ENCODE measurements at places on chromosomes 16 and 17. TPM values are rescaled to one million over a fixed set of nuclear protein-coding genes. Genes with fewer than 3 reads are reported as not detected.

The CSF3 gene
- total RNA-seq, result not detected

The CA7 gene
- not detected for total RNA-seq

The TLCD2 gene
- 16.5 TPM for total RNA-seq

- DNase-seq, result no peak
Measured at GRCh38 chr17:41263212-41263611, 2.0 kb upstream of the KRTAP9-6 start.

GRCh38 chr16:31243734-31244670 is 15.8 kb upstream of the ITGAM start:
- no peak for DNase-seq

GRCh38 chr17:33046361-33047255 is 55.0 kb downstream of the SPACA3 start:
- DNase-seq, result no peak

DNA sequence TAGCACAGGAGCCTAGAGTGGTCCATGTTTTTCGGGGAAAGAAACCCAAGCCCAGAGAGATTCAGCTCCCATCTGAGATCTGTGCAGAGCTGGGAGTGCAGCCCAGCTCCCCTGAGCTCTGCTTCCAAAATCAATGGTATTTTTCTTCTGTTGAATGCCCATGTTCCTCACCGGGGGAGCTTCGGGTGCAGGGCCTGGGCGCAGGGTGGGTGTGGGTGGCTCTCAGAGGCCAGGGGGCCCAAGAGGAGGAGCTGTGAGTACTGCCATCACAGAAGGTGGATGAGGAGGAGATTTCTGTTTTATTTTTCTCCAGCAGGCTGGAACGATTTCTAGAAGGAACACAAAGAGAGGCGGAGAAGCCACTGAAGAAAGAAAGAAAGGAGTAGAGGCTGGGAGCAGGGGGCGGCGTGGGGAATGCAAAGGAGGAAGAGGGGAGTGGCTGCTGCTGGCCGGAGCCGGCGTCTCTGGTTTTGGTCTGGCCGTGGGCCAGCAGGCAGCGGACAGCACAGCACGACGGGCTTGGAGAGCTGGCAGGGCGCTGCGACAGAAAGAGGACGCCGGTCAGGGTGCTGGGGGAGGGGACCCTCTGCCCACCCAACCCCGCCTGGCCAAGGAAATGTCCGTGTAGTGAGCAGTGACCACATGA is 76.2 kb upstream of the KSR1 start:
- DNase-seq, result no peak

DNA sequence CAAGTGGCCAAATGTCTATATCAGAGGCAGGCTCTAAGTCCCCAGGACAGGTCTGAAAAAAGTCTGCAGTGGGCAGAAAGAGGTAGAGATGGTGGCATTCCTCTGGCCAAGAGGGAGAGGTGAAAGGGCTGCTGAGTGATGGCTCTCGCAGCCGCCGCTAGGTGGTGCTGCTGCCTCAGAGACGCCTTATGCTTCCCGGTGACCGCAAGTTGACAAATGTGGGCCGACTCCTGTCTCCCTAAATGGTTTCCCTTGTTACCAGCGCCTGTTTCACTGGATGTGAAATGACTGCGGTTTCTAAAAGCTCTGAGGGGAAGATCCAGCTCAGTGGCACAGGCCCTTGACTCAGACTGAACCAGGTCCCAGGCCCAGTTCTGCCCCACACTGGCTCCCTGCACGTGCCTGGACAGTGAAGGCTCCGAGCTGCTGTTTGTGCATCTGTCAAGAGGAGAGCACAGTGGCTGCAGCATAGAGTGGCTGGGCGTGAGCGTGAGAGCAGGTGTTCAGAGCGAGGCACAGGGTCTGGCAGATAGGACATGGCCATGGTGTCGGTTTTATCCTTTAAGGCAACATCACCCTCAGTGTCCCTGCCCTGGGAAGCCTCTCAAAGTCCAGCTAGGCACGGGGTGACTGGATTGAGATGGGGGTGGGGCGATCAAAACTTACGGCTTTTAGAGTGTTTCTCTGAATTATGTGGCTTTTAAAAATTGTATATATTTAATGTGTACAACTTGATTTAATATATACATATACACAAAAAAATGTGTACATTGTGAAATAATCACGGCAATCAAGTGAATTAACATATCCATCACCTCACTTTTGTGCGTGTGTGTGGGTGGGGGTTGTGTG is 19.9 kb downstream of the CLEC16A start:
- DNase-seq, result peak; percentile 67

DNA sequence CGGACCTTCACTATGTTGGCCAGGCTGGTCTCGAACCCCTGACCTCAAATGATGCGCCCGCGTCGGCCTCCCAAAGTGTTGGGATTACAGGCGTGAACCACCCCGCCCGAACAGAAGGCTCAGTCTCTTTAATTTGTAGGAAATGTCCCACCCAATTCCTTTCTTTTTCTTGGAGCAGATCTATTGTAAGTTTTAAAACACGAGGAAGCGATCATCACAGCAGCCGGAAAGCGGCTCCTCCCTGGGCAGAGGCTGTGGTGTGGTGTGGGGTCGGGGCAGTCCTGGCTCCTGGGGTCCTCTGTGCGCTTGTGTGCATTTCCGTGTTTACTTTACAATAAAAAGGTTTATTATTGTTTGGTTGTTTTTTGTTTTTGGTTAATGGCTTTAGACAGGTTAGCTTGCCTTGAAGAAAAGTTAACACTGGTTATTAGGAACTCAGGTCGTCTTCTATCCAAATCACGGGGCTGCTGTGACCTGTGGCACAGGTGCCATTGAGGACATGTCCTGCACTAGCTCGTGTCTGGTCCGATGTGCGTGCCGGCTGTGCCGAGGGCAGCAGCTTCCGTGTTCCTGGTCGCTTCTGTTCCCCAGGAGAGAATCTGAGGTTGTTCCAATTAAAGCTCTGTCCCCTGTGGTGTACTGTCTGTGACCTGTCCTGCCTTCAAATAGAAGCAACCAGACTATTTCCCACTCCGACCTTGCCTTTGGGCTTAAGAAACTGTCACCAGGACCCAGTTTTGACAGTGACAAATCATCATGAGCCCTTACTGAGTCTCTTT is 83.1 kb downstream of the SEC14L1 start:
- no peak for DNase-seq

DNA sequence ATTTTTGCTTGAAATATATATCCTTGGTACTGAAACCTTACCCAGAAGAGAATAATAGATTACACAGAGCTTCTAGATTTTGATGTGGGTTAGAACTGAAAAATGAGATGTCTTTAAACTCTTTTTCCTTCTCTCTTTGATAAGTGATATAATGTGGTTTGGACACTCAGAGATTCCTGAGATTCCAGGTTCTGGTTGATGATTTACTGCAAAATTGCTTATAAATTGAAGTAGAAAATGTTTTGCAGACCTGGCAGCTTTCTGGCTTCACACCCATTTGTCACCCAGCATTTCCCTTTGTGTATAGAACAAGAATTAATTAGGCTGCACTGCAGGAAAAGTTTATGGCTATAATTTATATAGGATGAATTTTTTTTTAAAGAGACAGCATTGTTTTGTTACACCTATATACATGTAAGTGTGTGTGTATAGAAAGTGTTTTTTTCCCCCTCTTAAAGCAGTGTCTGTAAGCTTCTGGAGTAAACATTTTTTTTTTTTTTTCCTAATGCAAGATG is 23.5 kb downstream of the AATF start:
- no peak for DNase-seq

GRCh38 chr17:72545766-72546165 is 424.9 kb downstream of the SOX9 start:
- no peak for DNase-seq

- DNase-seq, result no peak
Measured at GRCh38 chr17:1643999-1644492, 1.5 kb downstream of the SCARF1 start.

DNA sequence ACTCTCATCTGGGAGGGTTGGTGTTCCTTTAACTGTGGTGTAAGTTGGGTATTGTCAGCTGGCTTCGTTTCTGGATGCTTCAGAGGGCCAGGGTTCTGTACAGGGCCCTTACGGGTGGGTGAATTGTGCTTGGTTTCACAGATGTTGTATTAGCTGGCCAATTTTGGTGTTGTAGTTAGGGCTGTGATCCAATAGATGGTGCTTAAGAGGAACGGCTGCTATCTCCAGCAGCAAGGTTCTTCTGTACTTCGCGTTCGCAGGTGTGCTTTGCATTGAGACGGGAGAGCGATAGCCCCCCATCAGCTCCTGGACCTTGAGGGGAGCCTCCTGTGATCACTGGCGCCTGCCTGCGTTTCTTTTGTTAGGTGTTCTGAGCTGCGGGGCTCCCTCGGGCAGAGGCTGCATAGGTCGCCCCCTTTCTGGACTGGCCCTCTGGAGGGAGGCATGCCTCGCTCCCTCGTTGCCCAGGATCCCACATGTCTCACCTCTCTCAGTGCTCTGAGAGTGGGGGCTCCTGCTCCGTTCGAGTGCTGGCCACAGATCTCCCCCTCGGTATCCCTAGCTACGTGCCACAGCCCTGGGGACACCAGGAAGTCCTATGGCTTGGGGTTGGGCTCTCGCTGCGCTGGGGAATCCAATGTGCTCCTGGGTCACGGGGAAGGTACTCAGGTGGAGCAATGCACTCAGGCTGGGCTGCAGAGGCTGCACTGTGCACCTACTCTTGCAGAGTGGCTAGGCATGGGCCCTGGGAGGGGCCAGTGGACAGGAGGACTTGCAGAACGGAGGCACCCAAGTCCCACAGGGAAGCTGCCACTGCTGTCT is 837 bp upstream of the PRDM7 start:
- no peak for DNase-seq

DNA sequence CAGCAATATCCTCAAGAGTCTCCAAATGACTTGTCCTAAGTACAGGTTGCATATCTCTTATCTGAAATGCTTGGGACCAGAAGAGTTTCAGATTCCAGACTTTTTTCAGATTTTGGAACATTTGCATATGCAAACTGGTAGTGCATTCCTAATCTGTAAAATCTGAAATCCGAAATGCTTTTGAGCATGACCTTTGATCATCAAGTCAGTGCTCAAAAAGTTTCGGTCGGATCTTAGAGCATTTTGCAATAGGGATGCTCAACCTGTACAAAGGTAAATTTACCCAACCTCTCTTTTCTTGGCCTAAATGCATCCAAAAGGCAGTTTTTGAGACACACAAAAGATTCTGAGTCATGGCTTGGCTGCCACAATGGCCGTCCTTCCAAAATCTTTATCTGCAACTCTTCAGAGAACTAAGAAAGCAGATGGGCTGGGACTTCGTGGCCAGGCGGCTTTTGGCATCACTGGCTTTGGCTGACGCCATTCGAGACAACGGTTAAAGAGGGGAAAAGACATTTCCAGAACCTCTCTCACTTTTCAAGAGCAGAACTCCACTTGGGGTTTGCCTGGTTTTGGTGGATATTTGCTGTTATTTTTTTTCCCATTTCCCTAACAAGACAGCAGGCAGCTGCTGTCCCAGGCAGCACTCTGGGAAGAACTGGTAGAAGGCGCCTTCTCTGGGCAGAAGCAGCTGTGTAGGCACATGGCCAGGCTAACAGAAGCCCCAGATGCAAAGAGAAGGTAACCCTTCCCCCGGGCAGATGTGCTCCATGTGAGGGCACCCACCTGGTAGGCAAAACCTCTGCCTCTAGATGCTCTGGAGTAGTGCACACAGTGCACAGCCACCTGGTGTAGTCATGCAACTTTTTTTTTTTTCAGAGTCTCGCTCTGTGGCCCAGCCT is 8.9 kb downstream of the CPPED1 start:
- no peak for DNase-seq

Measured in omental fat pad (tissue), 4 donors.